ENCODE measurements at places on chromosomes 1 and 21. TPM values are rescaled to one million over a fixed set of nuclear protein-coding genes. Genes with fewer than 3 reads are reported as not detected.

IFNAR2 gene
- 5.8 TPM for total RNA-seq

HSPA6 gene
- 2.3 TPM for total RNA-seq

CRNN gene
- total RNA-seq = not detected

FMO4 gene
- 0.96 TPM for total RNA-seq

ERVH48-1 gene
- under 0.01 TPM for total RNA-seq
